Left lung (tissue), 14 donors: ENCODE measurements at places on chromosomes 1 and 21. TPM values are rescaled to one million over a fixed set of nuclear protein-coding genes. Genes with fewer than 3 reads are reported as not detected.

The TMEM240 gene
- 3.5 TPM for total RNA-seq

The LCE1D gene
- total RNA-seq = not detected

The SNIP1 gene
- total RNA-seq = 12.6 TPM

The LCE3D gene
- not detected for total RNA-seq

The TTC22 gene
- total RNA-seq = 4.8 TPM

The DNTTIP2 gene
- 35.0 TPM for total RNA-seq

The CD247 gene
- total RNA-seq = 5.3 TPM

The LAX1 gene
- total RNA-seq = 2.2 TPM

The UFC1 gene
- 93.8 TPM for total RNA-seq

The DISP3 gene
- total RNA-seq = 0.05 TPM

The OR10J1 gene
- total RNA-seq = not detected

The PRDX6 gene
- total RNA-seq = 263 TPM

The LMO4 gene
- 66.1 TPM for total RNA-seq

The OR2T33 gene
- total RNA-seq = not detected

The CELA3A gene
- not detected for total RNA-seq

The LGR6 gene
- 1.5 TPM for total RNA-seq

The VSIG8 gene
- total RNA-seq = not detected

The TNFRSF1B gene
- 109 TPM for total RNA-seq

The ERRFI1 gene
- 63.0 TPM for total RNA-seq

The CELA3B gene
- not detected for total RNA-seq

The KIF2C gene
- total RNA-seq = 7.3 TPM

The KRTAP12-3 gene
- not detected for total RNA-seq

The PRAMEF25 gene
- total RNA-seq = not detected

The KLHDC7A gene
- total RNA-seq = 6.1 TPM

The FAM3B gene
- 7.9 TPM for total RNA-seq

The RBP7 gene
- 4.6 TPM for total RNA-seq

The INAVA gene
- total RNA-seq = 5.5 TPM

The LCE1F gene
- not detected for total RNA-seq

The C1orf122 gene
- 43.0 TPM for total RNA-seq

The SPRR1A gene
- total RNA-seq = not detected

The JAM2 gene
- 25.3 TPM for total RNA-seq

The PSMD4 gene
- total RNA-seq = 153 TPM

The RHD gene
- total RNA-seq = 0.44 TPM

The DNASE2B gene
- 2.7 TPM for total RNA-seq

The HLX gene
- total RNA-seq = 22.6 TPM
